Central memory CD8-positive, alpha-beta T cell (primary cell): ENCODE measurements at places on chromosomes 6 and 20.

DNA sequence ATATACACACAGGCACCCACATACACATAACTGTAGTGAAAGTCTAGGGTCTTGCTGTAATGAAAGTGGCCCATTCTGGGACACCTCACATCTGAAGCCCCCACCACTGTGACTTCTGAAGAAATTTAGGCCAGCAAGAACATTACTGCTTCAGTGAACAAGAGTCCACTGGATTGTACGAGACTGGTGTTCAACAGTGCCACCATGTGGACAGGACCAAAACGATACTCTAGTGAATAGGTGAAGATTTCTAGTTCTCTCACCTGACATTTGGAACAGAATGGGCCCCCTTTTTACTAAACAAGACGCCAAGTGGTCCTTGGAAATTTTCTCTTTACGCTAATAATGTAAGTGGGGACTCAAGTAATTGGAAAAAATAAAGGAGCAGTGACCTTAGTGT, 156.9 kb downstream of the MAFB start:
- DNase-seq: no peak

DNA sequence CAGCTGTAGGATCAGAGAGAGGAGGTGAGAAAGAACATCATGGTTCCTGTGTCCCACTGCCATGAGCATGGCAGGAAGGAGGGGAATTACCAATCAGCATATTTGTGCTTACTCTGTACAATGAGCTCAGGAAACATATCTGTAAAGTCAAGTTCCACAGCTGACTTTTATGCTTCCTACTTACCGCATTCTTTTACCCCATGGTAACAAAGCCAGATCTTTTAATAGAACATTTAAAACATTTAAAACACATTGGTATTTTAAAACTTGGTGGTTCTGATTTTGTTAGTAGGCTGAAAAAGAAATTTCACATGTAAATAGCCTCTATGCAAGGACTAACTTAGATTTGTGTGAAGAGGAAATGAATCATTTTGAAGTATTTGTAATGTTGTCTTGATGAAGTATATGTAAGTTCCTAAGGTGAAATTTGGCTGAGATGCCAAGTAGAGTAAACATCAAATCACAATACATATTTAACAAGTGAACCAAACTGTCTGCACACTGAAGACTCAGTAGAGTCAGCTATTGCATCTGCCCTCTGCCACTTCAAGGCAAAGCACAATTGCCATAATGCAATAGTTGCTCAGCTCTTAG, 114.7 kb downstream of the GJA10 start:
- DNase-seq: no peak

GRCh38 chr6:85676086-85676729, 33.5 kb upstream of the SYNCRIP start:
- DNase-seq: no peak

GRCh38 chr6:28254121-28254519, 2.1 kb upstream of the ZKSCAN4 start:
- DNase-seq: no peak

GRCh38 chr6:6969761-6970223, 138.0 kb upstream of the RREB1 start:
- DNase-seq: no peak

GRCh38 chr6:157226026-157226625, 97.2 kb downstream of the TMEM242 start:
- no peak for DNase-seq

DNA sequence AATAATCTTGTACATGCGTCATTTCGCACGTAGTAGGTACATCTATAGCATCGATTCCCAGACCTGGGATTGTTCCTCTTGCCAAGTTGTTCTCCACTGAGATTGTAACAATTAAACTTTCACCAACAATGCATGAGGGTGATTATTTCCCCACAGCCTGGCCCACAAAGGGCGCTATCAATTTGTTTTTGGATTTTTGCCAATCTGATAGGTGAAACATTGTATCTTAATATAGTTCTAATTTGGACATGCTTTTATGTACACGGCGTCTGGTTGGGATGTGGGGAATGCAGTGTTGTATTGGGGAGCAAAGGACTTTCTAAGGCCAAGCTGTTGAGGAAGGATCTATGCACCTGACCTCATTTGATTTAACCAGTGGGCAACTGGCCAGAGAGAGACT, 59.5 kb downstream of the VEGFA start:
- DNase-seq: no peak

DNA sequence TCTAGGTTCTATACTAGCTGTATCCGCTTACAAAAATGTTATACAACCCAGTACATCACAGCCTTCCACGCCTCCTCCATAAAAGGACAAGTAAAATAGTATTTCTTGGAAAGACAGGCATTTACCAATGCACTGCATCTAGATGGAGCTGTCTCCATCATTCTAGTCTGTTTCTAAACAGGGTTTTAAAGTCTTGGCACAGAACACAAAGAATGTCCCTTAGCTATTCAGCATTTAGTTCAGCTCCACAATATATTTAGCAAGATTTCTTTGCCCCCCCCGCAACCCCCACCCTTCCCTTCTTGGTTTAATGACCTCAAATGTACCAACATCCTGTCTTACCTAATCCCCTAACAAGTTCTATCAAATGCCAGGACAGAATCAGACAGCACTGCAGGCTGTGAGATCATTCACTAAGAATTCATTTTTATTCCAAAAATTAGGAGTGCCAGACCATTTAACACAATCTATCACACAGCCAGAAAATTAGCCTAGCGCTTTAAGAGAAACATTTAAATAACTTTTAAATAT, 198.6 kb downstream of the BACH2 start:
- no peak for DNase-seq

- no peak for DNase-seq
Measured at GRCh38 chr6:36336779-36337241, at the start of gene BNIP5. TSS of gene BNIP5 (minus strand) at chr6:36336888. CDS start at chr6:36330690, 6,198 bp downstream.

DNA sequence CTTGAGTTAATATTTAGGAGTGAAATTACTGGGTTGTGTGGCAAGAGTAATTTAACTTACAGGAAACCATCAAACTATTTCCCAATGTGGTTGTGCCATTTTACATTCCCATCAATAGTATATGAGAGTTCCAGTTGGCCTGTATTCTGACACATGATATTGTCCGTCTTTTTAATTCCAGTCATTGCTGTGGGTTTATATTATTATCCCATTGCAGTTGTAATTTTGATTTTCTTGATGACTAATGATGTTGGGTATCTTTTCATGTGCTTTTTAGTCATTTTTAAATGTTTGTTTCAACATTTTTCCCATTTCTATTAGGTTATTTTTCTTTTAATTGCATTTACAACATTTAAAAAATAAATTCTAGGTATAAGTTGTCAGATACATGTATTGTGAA, 614.0 kb downstream of the UTRN start:
- DNase-seq: no peak
